AML-193 (cell line): ENCODE measurements at places on chromosomes 2 and 18.
A peak's percentile ranks its signal among the peaks of the same experiment; 100 is the strongest.

- no peak for DNase-seq
These were observed 28.5 kb downstream of the GALNT1 start for GRCh38 chr18:35610089-35610488.

- DNase-seq = peak; percentile 21
These were observed 54.3 kb downstream of the R3HDM1 start for GRCh38 chr2:135585586-135585985.

- peak; percentile 46 for DNase-seq
These were observed 25.3 kb downstream of the DYNAP start for GRCh38 chr18:54616220-54616848.

GRCh38 chr18:29726646-29727045 is 1315.9 kb downstream of the DSC3 start:
- no peak for DNase-seq

GRCh38 chr2:105175231-105175630 is 66.3 kb upstream of the GPR45 start:
- no peak for DNase-seq

DNA sequence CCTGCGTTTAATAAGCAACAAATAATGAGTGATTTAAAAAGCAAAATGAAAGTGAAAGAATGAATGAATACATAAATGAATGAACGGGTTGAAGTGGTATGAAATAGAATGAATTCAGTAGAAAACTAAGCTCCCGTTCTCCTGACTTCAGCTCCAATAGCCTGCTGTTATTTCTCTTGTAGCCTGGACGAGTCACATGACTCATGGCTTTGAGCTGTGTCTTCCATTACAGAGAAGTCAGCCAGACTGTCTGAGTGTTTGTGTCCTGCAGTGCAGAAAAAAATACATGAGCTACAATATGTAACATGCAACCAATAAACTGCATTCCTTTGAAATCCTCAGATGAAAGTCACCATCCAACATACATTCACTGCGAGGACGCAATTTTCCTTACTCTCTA is 21.2 kb downstream of the SCG2 start:
- DNase-seq = no peak

DNA sequence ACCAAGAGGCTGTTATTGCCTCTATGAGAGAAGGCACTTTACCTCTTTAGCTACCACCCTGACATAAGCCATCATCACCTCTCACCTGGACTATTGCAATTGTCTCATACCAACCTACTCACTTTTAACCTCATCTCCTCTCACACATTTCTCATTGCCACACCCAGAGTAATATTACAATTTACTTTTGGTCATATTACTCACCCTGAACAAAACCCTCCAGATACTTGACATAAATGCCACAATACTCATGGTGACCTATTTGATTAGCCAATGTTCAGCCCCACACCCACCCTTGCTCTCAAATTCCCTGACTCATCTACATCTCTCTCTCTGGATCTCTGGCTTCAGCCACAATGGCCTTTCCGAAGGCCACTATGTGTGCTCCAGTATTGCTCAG is 90.9 kb upstream of the CDH7 start:
- no peak for DNase-seq

DNA sequence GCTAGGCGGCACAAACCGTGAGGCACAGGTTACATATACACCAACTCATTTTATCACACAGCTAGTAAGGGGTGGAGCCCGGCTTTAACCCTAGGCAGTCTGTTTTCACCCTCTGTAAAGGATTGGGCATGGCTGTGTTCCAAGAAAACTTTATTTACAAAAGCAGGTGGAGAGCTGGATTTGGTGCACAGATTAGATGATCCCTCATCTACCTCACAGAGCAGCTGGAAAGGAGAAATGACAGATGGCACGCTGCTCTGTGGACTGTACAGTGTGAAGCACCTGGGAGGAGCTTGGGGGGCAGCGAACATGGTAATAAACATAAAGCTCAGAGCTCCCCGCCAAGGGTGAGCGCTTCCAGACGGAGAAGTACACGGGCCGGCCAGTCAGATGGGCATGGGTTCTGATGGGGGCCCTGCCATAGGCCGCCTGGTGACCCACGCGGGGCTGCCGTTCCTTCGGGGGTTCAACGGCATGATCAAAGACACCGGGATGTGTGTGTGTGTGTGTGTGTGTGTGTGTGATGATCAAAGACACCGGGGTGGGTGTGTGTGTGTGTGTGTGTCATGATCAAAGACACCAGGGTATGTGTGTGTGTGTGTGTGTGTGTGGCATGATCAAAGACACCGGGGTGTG is 862 bp upstream of the TMEM177 start:
- DNase-seq = no peak

GRCh38 chr2:7373156-7373555 is 455.9 kb downstream of the RNF144A start:
- no peak for DNase-seq

GRCh38 chr2:129004485-129004884 is 685.8 kb upstream of the HS6ST1 start:
- DNase-seq = no peak

DNA sequence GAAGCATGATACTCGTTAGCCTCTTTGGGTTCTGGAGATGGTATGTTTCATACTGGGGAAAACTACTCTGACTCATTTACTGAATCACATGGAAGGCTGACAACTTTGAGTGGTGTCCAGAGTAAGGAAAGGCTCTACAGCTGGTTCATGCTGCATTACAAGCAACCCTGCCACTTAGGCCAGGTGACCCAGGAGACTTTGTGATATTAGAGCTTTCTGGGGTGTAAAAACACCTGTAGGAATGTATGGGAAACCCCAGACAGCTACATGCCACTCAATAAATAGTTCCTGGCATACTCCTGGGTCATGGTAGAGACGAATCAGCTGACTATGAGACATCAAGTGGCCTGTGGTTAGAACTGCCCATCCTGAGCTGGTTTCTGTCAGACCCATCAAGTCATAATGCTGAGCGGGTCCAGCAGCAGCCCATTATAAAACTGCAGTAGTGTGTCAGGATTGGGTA is 21.3 kb upstream of the TCF7L1 start:
- no peak for DNase-seq

DNA sequence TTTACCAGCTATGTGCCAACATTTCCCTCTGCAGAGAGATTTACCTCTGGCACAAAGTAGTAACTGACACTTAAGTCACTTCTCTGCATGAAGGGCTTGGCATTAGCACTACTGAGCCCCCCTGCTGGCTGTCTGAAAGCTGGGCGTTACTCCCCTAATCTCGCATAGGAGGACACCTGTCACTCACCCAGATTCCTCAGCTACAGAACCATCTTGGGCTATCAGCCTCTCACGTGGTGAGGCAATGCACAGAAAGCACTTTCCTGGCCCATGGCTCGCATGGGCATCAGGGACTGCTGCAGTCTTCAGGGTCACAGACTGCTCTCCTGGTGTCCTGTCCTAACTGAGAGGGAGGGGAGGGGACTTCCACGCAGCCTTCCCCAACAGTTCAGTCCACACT is 12.0 kb downstream of the SERPINE2 start:
- no peak for DNase-seq

DNA sequence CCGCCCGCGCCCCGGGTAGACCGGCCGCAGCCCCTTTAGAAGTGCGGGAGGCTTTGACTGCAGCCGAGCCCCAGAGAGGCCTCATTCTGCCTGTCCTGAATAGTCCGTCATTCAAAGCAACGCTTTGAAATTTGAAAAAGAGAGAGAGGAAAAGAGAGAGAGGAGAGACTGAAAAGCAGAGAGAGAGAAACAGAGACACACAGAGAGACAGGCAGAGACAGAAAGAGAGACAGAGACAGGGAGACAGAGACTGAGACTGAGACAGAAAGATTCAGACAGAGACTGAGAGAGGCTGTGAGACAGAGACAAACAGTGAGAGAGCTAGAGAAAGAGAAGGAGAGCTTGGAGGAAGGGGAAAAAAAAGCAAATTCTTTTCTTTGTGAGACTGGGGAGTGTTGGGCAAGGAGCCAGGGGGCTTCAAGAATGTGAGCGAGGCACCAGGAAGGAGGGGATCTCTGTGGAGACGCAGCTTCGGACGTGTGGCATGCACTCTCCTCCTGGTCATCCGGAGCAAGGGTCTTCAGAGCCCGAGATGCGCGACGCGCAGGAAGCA is 73.1 kb downstream of the MYCN start:
- no peak for DNase-seq

GRCh38 chr2:155663265-155663664 is 669.3 kb downstream of the NR4A2 start:
- DNase-seq = no peak

- no peak for DNase-seq
These were observed 3.1 kb downstream of the NFE2L2 start for GRCh38 chr2:177261116-177262060.

DNA sequence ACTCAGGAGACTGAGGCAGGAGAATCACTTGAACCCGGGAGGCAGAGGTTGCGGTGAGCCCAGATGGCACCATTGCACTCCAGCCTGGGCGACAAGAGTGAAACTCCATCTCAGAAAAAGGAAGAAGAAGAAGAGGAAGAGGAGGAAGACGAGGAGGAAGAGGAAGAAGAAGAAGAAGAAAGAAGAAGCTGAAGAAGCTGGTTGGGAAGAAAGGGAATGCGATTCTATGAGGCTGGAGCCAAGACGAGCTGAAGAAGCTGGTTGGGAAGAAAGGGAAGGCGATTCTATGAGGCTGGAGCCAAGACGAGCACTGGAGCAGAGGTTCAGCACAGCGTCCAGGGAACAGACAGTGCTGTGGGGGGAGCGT is 30.3 kb upstream of the TAF1B start:
- DNase-seq = no peak

DNA sequence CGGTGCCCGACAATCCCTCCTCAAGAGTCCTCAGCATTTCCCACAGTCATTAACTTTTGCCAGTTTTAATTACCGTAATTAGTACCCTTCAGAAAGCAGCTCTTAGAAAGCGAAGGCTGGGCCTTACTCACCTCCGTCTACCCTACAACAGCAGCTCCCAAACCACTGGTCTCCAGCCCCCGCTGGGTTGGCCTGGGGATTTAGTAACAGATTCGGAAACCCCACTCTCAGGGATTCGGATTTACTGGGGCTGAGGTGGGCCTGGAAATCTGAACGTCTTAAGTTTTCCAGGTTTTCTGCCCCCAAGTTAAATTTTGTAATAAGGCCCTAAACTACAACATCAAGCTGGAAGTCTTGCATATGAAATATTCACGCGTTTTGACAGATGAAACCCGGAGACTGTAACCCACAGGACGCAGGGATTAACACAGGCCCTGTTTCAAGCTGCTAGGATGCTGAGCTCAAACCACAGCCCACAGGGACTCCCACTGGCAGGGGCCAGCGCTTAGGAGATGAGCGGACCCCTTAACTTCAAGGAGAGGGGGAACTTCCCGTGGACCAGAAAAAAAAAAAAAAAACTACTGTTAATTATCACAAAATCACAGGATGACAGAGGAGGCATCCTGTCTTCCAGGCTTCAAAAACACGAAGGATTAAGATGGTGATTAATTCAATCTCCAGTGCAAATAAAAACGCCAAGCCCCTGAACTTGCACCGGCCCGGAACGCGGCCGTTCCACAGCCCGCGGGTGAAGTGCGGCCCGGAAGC is 985 bp downstream of the ILKAP start:
- DNase-seq = peak; percentile 5

GRCh38 chr2:112582314-112582746 is 2.1 kb upstream of the CHCHD5 start:
- peak; percentile 68 for DNase-seq

DNA sequence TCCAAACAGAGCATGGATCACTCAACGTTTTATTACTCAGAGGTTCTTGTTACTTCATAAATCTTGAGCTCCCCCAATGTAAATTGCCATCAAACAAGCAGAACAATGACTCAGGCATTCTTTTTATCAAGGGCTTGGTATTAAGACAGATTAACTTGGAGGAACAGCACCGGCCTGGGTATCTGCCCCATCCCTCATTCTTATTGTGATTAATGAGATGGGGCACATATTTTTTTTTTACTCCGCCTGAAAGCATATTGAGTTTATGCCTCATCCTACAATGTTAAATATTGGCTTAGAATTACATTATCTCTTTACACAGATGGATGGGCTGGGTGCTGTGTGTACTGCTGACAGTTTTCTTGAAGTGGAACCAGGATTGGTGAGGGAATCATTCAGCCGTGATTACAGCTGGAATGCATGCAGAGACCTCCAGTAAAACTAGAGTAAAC is 387.3 kb downstream of the CLIP4 start:
- DNase-seq = no peak

- no peak for DNase-seq
These were observed 60.3 kb upstream of the RPL31 start for GRCh38 chr2:100941646-100942240.

GRCh38 chr2:71455011-71455740 is 1.8 kb downstream of the DYSF start:
- no peak for DNase-seq

DNA sequence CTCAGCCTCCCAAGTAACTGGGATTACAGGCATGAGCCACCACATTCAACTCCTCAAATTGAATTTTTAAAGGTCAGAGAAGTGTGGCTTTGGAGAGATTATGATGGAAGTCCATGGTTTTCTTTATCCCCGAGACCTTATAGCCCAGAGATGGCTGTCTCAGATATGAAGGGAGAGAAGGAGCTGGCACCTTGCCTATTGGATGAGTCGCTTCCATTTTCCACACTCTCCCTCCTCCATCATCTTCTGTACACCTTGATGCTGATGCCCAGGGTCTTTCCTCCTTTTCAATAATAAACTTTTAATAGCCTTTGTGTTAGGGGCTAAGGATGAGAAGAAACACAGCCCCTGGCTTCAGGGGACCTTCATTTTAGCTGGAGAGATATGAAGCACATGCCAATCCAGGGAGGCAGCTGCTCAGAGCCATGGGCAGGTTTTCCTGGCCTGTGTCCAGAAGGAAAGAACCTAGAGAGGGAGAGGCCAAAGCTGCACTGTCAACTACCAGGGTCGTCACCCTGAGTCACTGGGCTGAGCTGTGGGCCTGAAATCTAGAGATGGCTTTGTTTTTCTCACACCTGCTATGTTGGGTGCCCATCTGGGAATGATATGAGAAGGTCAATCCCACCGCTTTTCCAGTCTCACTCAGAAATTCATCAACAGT is 146.0 kb upstream of the SERTAD2 start:
- DNase-seq = no peak

GRCh38 chr2:172288603-172289002 is 138.8 kb upstream of the ITGA6 start:
- no peak for DNase-seq

GRCh38 chr2:130729322-130730299 is 741 bp downstream of the GPR148 start:
- no peak for DNase-seq

DNA sequence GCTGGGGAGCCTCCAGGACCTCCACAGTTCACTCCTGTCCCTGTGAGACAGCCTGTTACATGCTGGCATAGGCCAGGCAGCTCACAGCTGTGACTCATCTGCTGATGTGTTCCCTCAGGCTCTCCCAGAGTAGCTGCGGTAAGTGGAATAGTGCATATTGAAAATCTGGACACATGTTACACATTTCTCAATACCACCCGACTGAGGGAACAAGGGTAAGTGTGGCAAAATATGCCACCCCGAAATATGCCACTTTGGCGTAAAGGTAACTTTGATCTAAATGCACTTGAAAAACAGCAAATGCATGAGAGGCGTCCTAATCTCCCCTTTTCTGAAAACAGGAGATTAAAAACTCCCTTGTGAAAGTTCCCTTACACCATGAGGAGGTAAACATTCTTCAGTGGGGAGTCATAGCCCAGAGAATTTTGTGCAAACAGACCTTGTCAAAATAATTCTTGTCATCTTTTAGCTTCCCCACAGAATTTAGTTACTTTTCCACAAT is 557.9 kb downstream of the CCDC85A start:
- no peak for DNase-seq
